ENCODE measurements at places on chromosomes 3 and 15.

GRCh38 chr3:160134454-160134853 is 90.8 kb upstream of the C3orf80 start:
- DNase-seq = no peak

DNA sequence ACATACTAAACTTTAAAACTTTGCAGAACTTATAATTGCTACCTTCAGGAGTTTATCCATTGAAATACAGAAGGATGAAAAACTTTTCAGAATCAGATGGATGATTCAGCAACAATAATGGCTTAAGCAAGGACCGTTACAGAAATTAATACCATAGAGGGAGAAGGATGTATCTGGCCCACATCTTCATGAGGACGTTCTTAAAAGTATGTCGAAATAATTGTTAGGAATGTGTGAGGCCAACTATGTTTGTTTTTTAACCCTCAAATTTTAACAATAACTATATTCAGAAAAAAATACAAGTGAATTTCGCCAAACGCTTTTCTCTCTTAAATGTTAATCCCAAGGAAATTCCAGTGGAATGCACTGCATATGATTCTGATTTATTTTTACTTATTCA is 105.2 kb upstream of the EPHA3 start:
- DNase-seq = no peak

DNA sequence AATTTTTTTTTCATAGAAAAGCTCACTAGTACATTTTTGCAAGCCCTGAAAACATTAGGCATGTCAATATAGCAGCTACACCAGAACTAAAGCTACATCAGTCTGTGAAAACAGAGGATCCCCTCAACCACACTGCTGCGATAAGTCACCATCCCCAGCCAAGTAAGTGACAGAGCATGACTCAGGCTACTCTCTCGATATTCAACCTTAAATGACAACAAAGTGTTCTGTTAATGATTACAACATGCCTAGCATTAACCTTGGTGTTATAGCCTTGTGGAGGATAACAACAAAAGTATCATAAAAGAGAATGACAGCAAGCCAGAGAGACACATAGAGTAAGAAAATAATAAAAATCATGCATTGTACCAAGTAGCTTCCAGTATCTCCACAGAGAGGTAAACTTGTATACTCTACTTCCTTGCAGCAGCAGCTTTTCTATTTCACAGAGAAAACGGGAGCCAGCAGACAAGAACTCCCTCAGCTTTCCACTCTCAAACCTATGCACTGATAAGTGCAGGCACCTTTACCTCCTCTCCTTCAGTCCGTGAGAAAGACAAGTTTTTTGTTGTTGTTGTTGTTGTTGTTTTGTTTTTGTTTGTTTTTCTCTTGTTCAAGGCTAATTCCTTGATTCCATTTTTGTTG is 76.6 kb downstream of the GBE1 start:
- DNase-seq = no peak

DNA sequence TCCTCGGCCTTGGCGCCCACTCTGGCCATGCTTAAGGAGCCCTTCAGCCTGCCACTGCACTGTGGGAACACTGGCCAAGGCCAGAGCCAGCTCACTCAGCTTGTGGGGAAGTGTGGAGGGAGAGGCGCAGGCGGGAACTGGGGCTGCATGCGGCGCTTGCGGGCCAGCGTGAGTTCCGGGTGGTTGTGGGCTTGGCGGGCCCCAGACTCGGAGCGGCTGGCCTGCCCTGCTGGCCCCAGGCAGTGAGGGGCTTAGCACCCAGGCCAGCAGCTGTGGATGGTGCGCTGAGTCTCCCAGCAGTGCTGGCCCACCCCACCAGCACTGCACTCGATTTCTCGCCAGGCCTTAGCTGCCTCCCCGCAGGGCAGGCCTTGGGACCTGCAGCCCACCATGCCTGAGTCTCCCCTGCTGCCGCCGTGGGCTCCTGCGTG is 13.1 kb upstream of the UBP1 start:
- DNase-seq = no peak

- DNase-seq = no peak
Observed at GRCh38 chr3:63207066-63207590, 71.0 kb upstream of the SYNPR start.

- DNase-seq = no peak
Observed at GRCh38 chr3:160163229-160163878, 61.9 kb upstream of the C3orf80 start.

- DNase-seq = no peak
Observed at GRCh38 chr3:58355179-58355578, 22.5 kb downstream of the PXK start.

- DNase-seq = no peak
Observed at GRCh38 chr3:184466413-184466960, 86.6 kb downstream of the CHRD start.

Measured in caudate nucleus (tissue), 63 donors.